OCI-M1 (cell line): ENCODE measurements at places on chromosomes 4 and X.

GRCh38 chr4:141706445-141706844, 70.1 kb downstream of the IL15 start:
- DNase-seq, result no peak

DNA sequence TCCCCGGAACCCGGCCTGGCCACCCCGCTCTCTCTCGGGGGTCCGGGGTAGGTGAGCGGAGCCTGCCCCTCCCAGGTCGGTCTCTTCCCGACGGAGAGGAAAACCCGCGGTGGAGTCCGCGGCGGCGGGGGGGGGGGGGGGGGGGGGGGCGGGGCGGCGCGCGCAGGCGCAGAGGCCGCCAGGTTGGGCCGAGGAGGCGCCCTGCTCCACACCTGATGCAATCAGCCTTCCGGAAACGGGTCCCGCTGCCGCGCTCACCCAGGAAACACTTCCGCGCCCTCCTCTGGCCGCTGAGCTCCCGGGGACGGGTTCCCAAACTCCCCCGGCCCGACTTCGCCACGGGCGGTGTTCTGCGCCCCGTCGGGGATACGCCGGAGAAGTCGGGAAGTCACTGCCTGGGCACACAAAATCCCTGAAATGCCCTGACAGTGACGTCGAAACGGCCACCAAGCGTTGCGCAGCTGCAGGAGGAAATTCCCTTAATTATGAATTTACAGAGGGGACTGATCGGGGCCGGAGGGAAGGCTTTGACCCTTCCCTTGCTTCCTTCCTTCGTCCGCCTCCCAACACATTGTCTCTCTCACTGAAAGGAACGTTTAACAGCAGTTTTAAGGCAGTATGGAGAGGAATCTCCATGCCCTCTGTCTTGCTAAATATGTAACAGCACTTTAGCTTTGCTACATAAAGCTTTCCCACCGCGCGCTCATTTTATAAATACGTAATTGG, 2.1 kb upstream of the APBB2 start:
- no peak for DNase-seq

GRCh38 chr4:931194-931959, 739 bp downstream of the GAK start:
- DNase-seq, result peak; percentile 29

GRCh38 chr4:181376058-181376457, 867.1 kb upstream of the TENM3 start:
- DNase-seq, result no peak

GRCh38 chr4:122503214-122503613, 46.7 kb upstream of the IL2 start:
- peak; percentile 78 for DNase-seq

DNA sequence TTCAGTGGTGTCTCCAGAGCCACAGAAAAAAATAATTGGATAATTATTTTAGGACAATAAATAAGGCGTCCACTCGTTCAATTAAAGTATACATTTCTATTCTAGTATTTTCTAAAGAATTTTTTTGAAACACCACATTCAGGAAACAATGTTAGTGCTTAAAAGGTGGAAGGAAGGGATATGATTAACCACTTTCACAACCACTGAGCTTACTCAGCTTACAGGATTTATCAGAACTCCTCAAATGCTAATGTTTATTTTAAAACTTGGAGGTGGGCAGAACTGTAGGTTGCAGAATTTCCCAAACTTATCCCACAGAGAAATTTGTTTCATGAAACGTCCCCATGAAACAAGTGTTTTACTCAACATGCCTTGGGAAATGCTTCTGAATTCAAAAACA, 54.3 kb upstream of the MAGEB2 start:
- no peak for DNase-seq

DNA sequence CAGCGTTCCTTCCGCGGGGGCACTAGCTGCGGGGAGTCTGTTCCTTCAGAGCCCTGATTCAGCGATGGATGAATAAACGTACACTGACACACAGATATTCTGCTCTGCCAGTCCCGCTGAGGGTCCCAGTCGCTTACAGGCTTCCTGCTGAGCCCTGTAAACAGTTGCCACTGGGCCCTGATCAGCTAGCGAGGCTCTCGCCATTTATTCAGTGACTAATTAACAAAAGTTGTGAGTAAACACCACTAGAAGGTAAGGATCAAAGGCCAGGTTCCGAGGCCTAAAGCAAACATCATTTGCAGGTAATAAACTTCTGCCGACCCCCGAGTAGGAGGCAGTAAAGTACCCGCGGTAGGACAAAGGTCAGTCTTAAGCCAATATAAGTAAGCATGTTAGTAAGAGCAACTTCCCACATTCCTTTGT, 442.6 kb upstream of the GALNT7 start:
- no peak for DNase-seq

DNA sequence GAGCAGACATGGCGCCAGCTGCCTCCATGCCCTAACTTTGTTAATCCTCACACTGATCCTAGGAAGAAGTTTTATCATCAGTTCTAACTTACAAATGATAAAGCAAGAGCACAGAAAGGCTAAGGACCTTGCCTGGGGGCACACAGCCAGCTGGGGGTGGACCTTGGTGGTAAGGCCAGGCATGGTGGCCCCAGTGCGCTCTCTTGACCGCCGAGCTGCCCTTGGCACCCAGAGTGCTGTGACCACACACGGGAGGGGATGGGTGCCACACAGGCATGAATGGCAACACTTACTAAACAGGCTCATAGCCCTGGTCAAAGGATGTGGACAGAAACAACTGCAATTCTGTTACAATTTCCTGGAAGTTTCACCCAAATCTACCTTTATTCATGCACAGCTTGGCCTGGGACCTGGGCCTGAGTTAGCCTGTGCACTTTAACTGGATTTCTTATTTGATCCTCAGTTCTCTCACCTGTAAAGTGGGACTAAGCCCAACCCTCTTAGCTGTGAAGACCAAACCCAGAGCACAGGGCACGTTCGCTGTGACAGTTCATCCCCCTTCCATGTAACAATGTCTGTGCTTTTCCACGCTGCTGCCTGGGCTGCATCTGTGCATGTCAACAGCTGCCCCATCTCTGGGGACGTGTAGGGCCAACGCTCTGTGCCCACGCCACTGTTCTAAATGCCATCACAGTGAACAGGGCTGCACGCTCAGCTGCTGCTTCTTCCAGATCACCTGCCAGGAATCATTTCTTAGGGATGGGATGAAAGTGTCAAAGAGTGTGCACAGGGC, 44.8 kb downstream of the ACOX3 start:
- DNase-seq, result no peak

DNA sequence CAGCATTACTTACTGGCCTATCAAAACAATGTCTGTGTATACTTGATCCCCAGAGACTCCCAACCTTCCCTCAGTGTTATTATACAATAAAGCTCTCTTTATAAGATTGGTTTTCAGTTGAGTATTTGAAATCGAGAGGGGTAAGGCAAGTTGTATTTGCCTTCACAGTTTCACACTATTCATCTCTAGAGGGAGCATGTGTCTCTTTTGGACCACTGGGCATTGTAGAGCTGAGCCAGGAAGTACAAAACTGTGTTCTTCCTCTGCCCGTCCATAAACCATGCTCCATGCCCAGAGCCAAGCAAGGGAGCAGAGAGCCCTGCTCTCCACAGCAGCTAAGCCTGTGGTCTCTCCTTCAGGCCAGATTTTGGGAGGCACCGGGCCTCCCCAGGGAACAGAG, 61.5 kb upstream of the HHIP start:
- peak; percentile 22 for DNase-seq

GRCh38 chr4:147830987-147831386, 99.1 kb downstream of the ARHGAP10 start:
- no peak for DNase-seq

GRCh38 chrX:123949846-123950245, 11.7 kb upstream of the STAG2 start:
- no peak for DNase-seq

GRCh38 chrX:41110801-41111625, 25.8 kb downstream of the USP9X start:
- peak; percentile 46 for DNase-seq
